ENCODE measurements at places on chromosomes 11 and 22.

- DNase-seq = no peak
Measured at GRCh38 chr11:108727665-108728064, 62.8 kb downstream of the DDX10 start.

DNA sequence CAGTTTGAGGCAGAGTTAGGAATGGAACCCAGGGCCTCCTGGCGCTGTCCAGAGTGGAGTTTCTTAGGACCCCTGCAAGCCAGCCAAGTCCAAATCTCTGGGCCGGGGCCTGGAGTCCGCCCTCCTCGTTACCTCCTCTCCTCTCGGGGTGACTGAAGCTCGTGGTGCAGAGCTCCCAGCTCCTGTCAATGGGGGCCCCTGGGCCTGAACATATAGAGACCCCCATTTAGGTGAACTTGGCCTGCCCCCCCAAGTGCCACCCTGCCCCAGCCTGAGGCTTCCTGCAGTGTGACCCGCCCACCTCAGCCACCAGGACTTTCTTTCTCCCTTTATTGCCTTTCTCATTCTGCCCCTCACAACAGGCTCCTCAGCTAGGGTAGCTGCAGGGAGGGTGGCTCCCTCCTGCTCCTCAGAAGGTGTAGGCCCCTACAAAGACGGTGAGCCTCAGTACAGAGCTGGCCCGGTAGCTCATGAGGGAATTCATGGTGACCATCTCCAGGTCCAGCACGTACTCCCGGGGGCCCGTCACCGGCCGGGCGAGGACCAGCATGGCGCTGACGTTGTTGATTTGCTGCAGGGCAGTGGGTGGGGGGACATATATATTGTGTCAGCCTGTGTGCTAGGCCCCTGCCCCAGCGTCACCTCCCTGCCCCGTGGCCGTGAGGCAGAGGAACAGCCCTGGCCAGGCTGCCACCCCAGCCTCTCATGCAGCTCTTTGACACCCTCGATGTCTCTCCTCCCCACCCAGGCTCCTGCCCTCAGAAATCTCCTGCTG lies 5.9 kb downstream of the EFEMP2 start:
- no peak for DNase-seq

- DNase-seq = no peak
Measured at GRCh38 chr11:119700030-119700429, 29.0 kb downstream of the NECTIN1 start.

DNA sequence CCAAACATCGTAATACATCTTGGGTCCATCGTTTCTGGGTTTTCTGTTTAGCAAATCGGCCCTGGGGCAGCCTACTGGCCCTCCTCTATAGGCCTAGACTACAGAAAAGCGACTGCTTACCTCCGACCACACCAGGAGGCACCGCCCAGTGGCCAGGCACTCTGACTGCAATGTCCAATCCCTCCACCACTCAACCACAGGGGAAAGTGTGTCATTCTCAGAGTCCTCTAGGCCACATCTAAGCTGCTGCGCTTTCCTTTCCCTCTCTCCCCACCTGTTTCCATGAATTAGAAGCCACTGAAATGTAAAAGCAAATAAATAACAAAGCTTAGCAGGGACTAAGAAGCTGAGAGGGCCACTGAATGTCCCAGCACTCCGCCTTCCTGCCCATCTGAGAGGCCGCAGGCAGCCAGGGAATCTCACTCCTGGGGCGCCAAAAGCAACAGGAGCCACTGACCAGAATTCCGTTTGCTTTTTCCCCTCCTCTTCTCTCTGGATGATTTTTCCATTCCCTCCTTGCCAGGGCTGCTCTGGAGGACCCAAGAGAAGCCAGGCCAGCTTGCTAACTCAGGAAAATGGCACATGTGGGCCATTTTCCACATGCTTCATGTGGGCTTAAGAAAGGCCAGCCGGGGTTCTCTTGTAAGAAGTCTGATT lies 50.1 kb upstream of the FLI1 start:
- no peak for DNase-seq

- no peak for DNase-seq
Measured at GRCh38 chr11:79259800-79260199, 181.0 kb downstream of the TENM4 start.

GRCh38 chr11:41403458-41403857 lies 56.0 kb downstream of the LRRC4C start:
- no peak for DNase-seq

DNA sequence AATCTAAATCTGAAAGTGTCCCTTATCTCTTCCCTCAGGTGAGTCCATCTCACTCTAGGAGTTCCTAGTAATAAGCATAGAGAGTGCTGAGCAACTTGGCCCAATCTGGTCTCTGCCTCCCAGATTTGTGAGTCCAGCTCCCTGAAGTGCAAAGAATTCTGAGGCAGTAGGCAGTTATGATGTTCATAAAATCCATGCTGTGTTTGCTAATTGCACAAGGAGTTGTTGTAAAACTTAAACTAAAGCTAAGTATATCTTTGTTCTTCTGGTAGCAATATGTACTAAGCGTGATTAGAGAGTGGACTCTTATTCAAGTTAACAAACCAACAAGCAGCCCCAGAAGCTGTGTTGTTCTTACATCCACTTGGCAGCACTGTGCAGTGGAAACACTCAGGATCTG lies 7.6 kb upstream of the PTH start:
- DNase-seq = no peak

GRCh38 chr11:78213526-78214330 lies 25.0 kb downstream of the USP35 start:
- DNase-seq = no peak

GRCh38 chr22:42313804-42314581 lies 43.5 kb upstream of the TCF20 start:
- no peak for DNase-seq

- DNase-seq = no peak
Measured at GRCh38 chr11:35343033-35343598, 76.2 kb downstream of the SLC1A2 start.

- DNase-seq = no peak
Measured at GRCh38 chr11:131467645-131468394, 97.4 kb downstream of the NTM start.

DNA sequence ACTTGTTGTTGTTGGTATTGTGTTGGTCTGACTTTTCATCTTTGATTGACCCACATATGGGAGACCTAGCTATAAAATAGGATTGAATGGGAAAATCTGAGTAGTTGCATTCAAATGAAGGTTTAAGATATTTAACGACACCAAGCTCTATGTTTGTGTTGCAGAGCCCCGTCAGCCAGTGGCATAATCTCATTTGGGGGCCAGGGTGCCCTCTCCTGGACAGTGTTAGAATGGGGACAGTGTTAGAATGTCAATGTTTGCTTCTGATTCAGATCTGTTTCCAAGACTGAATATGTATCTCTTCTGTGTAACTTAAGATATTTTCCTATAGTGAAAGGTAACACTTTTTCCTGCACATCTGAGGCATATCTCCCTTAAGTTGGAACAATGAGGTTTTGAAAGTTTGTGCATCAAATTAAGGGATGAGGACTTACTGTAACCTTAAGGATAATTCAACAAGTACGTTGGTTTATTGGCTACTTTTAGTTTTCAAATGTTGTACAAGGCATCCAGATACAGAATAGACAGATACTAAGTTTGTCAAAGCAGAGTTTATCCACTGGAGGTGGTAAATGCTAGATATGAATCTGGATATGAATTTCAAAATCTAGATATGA lies 5.3 kb upstream of the OR52M1 start:
- peak; percentile 18 for DNase-seq

DNA sequence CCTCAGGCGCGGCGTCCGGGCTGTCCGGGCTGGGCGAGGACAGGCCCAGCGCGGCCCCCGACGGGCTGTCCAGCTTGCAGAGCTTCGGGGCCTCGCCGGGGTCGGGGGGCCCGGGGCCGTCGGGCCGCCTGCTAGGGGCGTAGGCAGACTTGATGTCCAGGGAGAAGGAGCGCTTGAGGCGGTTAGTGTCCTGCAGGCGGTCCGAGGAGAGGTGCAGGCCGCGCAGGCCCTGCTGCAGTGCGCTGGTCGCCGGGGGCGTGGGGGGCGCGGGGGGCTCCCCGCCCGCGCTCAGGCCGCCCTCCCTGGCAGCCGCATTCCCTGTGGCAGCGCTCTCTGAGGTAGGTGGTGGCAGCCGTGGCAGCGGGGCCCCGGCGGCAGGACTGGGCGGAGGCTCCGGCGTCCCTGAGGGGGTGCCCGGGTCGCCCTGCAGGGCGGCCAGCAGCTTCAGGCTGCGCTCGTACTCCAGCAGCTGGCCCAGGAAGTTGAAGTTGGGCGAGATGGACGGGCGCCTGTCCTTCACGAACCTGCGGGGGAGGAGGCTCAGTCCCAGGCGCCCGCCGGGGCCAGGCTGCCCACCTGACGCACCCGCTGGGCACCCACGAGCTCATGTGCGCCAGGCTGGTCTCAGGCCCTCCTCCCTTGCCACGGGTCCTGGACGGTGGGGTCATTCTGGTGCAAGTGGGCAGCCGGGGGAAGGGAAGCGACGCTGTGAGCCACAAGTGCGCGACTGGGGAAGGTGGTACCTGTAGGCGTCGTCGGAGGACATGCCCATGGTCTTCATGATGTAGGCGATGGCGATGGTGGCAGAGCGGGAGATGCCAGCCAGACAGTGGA lies 14.8 kb downstream of the DUSP8 start:
- no peak for DNase-seq

GRCh38 chr11:8826901-8827560 lies 84.0 kb upstream of the AKIP1 start:
- DNase-seq = no peak

GRCh38 chr22:42931421-42932196 lies 74.5 kb upstream of the ARFGAP3 start:
- no peak for DNase-seq

- no peak for DNase-seq
Measured at GRCh38 chr22:46150655-46151477, 540 bp downstream of the PPARA start.

Measured in activated naive CD8-positive, alpha-beta T cell treated with anti-CD3 and anti-CD28 coated beads, Interleukin-2, amount 50 U/mL, for 16 hours (primary cell).